ENCODE measurements at places on chromosomes 5 and 9.
A peak's percentile ranks its signal among the peaks of the same experiment; 100 is the strongest.

DNA sequence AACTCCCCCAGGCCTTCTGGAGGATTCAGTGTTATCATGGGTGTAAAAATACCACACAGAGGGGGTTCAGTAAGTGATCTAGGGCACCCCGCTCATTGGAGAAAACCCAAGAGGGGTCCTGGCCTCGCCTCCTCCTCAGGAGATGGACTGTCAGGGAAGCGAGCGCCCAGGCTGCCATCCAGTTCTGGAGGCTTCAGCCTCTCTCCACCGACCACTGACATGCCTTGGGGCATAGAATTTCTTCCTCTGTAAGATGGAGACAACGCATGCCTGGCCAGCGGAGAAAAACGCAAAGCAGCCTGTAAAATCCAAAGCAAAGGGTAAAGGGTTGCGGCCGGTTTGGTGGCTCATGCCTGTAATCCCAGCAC lies 165.4 kb downstream of the COL23A1 start:
- no peak overlapping the region for H3K4me3 ChIP-seq
- no peak for DNase-seq
- no peaks in the 10 kb centered on the region for H3K36me3 ChIP-seq
- no peaks in the 10 kb centered on the region for H3K27me3 ChIP-seq
- peaks cover 6% of the 10 kb centered on the region for H3K4me1 ChIP-seq

DNA sequence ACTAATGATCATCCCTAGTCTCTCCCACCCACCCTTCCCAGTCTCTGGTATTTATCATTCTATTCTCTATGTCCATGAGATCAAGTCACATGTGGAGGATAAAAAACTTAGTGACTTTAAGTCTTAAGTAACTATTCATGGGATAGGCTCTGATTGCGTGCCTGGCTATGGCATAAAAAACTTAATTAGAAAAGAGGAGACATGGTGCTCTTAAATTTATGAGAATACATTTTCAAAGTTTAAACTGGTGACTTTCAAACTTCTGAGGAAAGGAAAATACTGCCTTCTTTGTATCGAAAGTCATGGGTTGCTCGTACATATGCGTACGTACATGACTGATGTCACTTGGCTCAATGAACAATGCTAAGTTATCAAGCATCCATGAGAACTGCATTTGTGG lies 18.2 kb upstream of the TYRP1 start:
- no peaks in the 10 kb centered on the region for H3K27me3 ChIP-seq
- H3K4me3 ChIP-seq, result no peak overlapping the region
- no peak overlapping the region for H3K27ac ChIP-seq
- no peak for DNase-seq

- H3K27ac ChIP-seq, result no peak overlapping the region
- H3K4me1 ChIP-seq, result peaks cover 12% of the 10 kb centered on the region
- DNase-seq, result no peak
- no peaks in the 10 kb centered on the region for H3K27me3 ChIP-seq
- H3K36me3 ChIP-seq, result no peaks in the 10 kb centered on the region
Measured at GRCh38 chr5:170095646-170096045, 10.1 kb upstream of the FOXI1 start.

GRCh38 chr9:34010979-34011378 lies 37.7 kb downstream of the UBAP2 start:
- no peaks in the 10 kb centered on the region for H3K27me3 ChIP-seq
- H3K4me1 ChIP-seq, result no peaks in the 10 kb centered on the region
- H3K27ac ChIP-seq, result no peak overlapping the region
- no peak for DNase-seq
- no peak overlapping the region for H3K4me3 ChIP-seq
- H3K36me3 ChIP-seq, result peaks cover 3% of the 10 kb centered on the region

- DNase-seq, result no peak
- no peaks in the 10 kb centered on the region for H3K27me3 ChIP-seq
Measured at GRCh38 chr5:167653645-167654106, 637.8 kb upstream of the WWC1 start.

DNA sequence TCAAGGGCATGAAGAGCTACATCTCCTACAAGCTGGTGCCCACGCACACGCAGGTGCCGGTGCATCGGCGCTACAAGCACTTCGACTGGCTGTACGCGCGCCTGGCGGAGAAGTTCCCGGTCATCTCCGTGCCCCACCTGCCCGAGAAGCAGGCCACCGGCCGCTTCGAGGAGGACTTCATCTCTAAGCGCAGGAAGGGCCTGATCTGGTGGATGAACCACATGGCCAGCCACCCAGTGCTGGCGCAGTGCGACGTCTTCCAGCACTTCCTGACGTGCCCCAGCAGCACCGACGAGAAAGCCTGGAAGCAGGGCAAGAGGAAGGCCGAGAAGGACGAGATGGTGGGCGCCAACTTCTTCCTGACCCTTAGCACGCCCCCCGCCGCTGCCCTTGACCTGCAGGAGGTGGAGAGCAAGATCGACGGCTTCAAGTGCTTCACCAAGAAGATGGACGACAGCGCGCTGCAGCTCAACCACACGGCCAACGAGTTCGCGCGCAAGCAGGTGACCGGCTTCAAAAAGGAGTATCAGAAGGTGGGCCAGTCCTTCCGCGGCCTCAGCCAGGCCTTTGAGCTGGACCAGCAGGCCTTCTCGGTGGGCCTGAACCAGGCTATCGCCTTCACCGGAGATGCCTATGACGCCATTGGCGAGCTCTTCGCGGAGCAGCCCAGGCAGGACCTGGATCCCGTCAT lies 1.4 kb downstream of the SNX18 start:
- DNase-seq, result peak; percentile 69
- H3K27me3 ChIP-seq, result no peaks in the 10 kb centered on the region
- H3K36me3 ChIP-seq, result no peaks in the 10 kb centered on the region

DNA sequence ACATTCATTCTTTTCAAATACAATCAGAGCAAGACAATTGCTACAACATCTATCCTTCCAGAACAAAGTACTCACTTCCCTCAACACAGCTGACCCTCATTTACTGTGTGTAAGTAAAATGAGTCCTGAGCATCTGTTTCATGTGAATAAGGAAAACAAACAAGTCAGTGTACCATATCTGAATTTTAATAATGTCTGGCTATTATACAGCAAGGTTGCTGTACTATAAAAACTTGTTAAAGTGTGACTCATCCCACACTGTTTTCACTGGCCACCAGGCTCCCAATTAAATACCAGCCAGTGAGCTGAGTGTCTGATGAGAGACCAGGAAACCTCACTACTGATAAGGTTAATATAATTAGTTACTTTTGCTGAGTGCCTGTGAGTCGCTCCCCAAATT lies 339.8 kb downstream of the AGTPBP1 start:
- H3K36me3 ChIP-seq, result no peaks in the 10 kb centered on the region
- H3K4me1 ChIP-seq, result no peaks in the 10 kb centered on the region
- no peak overlapping the region for H3K4me3 ChIP-seq

DNA sequence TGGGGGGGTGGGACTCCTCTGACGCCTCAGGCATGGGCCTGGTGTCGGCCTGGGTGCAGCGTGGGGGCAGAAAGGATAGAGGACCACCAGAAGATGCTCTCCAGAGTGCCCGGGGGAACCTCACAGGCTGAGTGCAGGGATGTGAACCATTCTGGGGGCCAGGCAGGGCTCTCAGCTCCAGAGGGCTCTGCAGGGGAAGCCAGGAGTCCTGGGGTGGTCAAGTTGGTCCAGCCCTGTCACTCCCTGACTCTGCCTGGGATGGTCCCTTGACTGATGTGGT lies 6.5 kb downstream of the GFI1B start:
- no peak overlapping the region for H3K4me3 ChIP-seq
- no peaks in the 10 kb centered on the region for H3K36me3 ChIP-seq
- no peak overlapping the region for H3K27ac ChIP-seq
- DNase-seq, result no peak
- no peaks in the 10 kb centered on the region for H3K27me3 ChIP-seq
- H3K4me1 ChIP-seq, result no peaks in the 10 kb centered on the region

DNA sequence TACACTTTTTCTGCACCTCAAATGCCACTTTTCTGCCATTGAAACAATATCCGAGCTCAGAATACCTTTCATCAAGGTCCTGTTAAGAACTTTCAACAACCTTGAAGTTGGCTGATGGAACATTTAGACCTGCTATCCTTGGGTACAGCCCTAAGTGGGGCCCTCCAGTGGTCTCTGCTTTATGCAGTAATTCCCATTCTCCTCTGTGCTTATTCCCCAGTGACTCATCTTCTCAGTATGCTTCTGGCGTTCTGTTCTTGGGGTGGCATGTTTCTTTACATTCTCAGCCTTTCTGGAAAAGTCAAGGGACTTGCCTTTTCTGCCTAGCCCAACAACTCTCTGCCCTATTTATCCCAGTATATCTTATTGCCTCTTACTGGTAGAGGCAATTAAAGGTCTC lies 7.1 kb downstream of the ANP32B start:
- no peak overlapping the region for H3K27ac ChIP-seq
- H3K27me3 ChIP-seq, result no peaks in the 10 kb centered on the region
- H3K4me1 ChIP-seq, result peaks cover 56% of the 10 kb centered on the region
- H3K4me3 ChIP-seq, result no peak overlapping the region

- no peaks in the 10 kb centered on the region for H3K27me3 ChIP-seq
- H3K4me3 ChIP-seq, result no peak overlapping the region
- no peak overlapping the region for H3K27ac ChIP-seq
- H3K4me1 ChIP-seq, result no peaks in the 10 kb centered on the region
- no peaks in the 10 kb centered on the region for H3K36me3 ChIP-seq
- no peak for DNase-seq
Measured at GRCh38 chr9:116979456-116979855, 292.4 kb downstream of the TRIM32 start.

- no peak overlapping the region for H3K4me3 ChIP-seq
- DNase-seq, result no peak
- peaks cover 9% of the 10 kb centered on the region for H3K4me1 ChIP-seq
- H3K27ac ChIP-seq, result no peak overlapping the region
- H3K36me3 ChIP-seq, result no peaks in the 10 kb centered on the region
- no peaks in the 10 kb centered on the region for H3K27me3 ChIP-seq
Measured at GRCh38 chr9:89916001-89916597, 311.3 kb downstream of the GADD45G start.

GRCh38 chr5:115983519-115983918 lies 21.2 kb downstream of the LVRN start:
- no peak overlapping the region for H3K4me3 ChIP-seq
- no peaks in the 10 kb centered on the region for H3K27me3 ChIP-seq
- no peaks in the 10 kb centered on the region for H3K36me3 ChIP-seq
- no peak for DNase-seq
- no peaks in the 10 kb centered on the region for H3K4me1 ChIP-seq
- no peak overlapping the region for H3K27ac ChIP-seq

GRCh38 chr9:27714388-27714787 lies 141.1 kb upstream of the C9orf72 start:
- no peaks in the 10 kb centered on the region for H3K27me3 ChIP-seq
- no peak overlapping the region for H3K27ac ChIP-seq
- no peak for DNase-seq
- no peaks in the 10 kb centered on the region for H3K36me3 ChIP-seq
- no peak overlapping the region for H3K4me3 ChIP-seq

- no peak overlapping the region for H3K4me3 ChIP-seq
- no peaks in the 10 kb centered on the region for H3K4me1 ChIP-seq
- no peaks in the 10 kb centered on the region for H3K27me3 ChIP-seq
- DNase-seq, result no peak
- no peaks in the 10 kb centered on the region for H3K36me3 ChIP-seq
Measured at GRCh38 chr9:122179054-122179689, 19.5 kb downstream of the MORN5 start.

DNA sequence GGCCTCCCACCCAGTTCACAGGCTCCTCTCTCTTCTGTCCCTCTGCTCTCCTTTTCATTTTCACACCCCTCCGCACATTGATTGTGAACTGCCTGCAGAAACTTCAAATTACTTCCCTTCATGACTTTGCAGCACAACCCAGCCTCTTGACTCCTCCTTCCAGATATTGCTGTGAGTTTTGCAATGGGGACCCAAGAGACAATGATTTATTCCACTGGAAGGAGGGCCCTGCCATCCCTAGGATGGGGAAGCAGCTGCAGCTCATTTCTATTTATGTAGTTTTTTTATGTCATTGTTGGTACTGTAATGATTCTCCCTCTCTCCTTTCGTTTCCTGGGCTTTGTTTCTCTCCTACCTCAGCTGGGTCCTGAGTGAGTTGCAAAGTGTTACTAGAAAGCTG lies 364.9 kb downstream of the ICE1 start:
- H3K27me3 ChIP-seq, result no peaks in the 10 kb centered on the region
- H3K27ac ChIP-seq, result no peak overlapping the region
- no peaks in the 10 kb centered on the region for H3K4me1 ChIP-seq

DNA sequence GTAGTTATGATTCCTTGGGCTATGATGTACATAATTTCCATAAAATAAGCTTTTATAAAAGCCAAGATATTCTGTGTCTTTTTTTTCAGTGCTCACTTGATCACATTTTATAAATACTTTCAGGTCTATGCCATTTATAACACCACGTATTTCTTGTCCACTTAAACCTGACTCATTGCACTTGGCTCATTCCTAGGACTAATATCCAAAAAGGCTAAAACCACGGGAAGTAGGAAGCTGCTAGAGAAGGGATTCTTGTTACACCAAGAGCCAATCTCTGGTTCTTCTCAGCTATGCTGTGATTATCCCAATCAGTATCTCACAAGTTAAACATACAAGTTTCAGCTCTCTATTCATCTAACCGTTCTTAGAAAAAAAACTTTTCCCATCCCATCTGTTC lies 80.4 kb upstream of the CDH6 start:
- no peak for DNase-seq
- no peaks in the 10 kb centered on the region for H3K4me1 ChIP-seq
- no peak overlapping the region for H3K27ac ChIP-seq
- no peaks in the 10 kb centered on the region for H3K27me3 ChIP-seq
- no peaks in the 10 kb centered on the region for H3K36me3 ChIP-seq
- H3K4me3 ChIP-seq, result no peak overlapping the region

DNA sequence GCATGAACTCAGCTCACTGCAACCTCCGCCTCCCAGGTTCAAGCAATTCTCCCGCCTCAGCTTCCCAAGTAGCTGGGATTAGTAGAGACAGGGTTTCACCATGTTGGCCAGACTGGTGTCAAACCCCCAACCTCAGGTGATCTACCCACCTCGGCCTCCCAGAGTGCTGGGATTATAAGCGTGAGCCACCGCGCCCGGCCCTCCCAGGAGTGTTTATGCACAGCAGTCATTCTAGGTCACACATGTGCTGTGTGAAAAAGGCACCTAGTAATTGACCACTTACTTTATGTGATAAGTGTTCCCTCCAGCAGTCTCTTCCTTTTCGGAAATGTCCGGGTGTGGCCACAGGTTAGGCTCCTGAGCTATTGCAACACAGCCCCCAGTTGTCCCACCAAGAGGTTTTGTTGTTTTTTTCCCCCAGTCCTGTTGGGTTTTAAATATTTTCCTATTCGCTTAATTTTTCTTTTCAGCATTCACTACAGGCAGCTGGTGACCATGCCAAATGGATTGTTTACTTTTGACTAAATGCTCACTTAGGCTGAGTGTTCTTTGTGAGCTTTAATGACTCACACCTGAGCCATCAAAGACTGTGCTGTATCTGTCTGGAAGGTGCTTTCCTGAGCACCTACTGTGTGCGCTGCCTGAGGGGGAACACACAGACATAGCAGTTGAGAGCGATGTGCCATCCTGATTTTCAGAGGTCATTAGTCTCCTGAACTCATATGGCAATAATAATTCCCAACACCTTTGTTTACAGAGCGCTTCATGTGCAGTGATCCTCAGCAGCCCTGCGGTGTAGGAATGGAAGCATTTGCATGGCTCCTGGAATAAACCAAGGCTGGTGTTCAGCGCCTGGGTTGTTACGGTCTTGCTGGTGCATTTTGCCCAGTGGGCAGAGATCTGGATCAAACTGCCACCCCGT lies 94.3 kb downstream of the MVB12B start:
- no peak overlapping the region for H3K4me3 ChIP-seq
- no peaks in the 10 kb centered on the region for H3K27me3 ChIP-seq
- peak overlapping the region; percentile 17 for H3K27ac ChIP-seq
